ENCODE measurements at places on chromosomes 3 and 15.
A peak's percentile ranks its signal among the peaks of the same experiment; 100 is the strongest.

DNA sequence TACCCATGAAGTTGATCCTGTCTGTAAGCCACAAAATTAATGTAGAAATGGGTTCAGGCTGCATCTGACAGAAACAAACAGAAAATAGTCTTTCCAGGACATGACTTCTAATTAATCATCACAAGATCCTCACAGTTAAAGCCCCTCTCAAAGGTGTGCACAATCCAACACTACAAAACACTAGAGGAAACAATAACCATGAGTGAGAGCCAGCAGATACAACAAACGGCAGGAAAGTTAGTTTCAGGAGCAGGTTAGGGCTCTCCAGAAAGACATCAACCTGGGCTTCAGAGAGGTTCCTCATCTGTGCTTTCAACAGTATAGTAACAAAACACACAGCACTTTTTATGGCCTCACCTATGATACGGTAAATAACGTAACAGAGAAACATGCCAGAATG, 42.8 kb downstream of the DPH3 start:
- no peak for DNase-seq

DNA sequence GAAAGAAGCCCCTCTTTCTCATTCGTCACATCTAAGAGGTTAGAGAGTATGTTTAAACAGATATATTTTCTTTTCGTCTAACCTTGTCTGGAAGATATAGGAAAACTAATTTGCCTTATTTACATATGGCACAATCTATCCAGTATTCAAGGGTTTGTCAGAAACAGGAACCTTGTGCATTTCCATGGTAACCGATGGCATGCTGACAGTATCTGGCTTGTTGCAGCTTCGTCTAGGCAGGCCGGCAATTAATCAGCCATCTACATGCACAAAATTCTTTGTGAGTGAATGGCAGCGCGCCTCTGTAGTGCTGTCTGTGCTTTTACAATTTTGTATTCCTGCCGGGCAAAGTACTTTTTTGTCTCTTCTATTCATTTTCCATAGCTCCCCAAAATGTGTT, 294.0 kb upstream of the SOX2 start:
- DNase-seq: no peak

GRCh38 chr3:99972380-99973104, 141.8 kb downstream of the FILIP1L start:
- no peak for DNase-seq

DNA sequence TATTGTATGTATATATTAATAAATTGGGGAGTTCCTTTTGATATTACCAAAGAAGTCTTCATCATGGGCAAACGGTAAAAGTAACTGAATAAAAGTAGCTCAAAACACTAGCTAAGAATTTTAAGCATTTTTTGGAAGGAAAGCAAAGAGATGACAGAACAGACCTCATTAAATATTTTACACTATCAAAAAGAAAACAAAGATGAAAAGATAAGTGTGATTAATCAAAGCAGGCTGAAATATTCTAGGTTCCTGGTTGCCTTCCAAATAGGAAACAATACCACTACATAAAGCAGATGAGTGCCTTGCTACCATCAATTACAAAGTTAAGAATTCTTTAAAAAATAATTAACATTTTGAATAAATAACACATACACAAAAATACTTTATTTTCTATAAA, 3.6 kb downstream of the NKIRAS1 start:
- DNase-seq: no peak

DNA sequence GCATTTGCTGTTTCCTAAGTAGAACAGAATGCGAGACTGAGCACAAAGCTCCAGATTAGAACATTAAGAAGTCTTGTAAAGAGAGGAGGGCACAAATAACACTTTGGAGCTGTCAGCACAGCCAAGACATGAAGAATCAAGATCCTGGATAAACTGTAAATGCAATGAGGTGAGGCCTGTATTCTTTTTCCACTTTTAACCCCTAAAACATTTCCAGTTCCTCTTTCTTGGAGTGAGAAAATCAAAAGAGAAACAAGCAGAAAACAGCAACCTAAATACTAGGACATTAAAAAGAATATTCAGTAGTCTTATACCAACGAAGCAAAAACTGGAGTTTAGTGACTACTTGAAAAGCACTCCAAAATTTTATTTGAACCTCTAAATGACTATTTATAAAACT, 204.3 kb downstream of the ZBTB20 start:
- DNase-seq: no peak

GRCh38 chr3:179969525-179969924, 67.2 kb downstream of the PEX5L start:
- peak; percentile 88 for DNase-seq

- DNase-seq: no peak
These were observed 58.4 kb downstream of the IQSEC1 start for GRCh38 chr3:13014755-13015285.

GRCh38 chr3:42053476-42053875, 37.7 kb upstream of the TRAK1 start:
- no peak for DNase-seq

DNA sequence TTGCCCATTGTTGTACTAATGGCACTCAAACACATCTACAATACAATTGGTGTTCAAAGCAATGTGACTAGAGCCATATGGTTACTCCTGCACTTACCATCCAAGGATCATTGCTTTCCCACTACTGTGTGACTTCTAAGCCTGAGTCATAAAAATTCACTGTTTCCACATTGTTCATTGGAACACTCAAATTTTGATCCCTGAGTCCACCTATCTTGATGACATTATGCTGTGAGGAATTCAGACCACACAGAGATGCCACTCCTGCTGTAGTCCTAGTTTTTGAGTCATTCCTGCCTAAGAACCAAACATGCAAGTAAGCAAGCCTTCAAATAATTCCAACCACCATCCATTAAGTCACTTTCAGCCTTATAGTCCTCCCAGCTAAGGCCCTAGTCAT, 176.2 kb downstream of the EFHB start:
- no peak for DNase-seq

DNA sequence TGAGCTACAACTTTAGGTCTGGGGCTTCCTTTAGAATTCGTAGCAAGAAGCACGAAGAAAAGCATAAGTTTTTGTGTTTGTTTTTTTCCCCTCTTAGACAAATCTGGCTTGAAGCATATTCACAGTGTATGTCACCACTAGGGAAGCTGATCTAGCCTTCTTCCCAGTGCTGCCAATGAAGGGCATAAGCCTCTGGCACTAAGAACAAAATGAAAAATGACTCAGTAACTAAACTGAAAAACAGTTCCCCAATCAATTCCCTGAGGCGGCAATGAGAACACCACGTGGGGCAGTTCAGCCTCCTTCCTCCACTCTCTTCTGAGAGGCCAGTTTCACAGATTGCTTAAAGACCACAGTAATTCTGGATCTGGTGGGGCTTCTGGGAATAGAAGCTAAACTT, 338.1 kb downstream of the GAP43 start:
- no peak for DNase-seq

DNA sequence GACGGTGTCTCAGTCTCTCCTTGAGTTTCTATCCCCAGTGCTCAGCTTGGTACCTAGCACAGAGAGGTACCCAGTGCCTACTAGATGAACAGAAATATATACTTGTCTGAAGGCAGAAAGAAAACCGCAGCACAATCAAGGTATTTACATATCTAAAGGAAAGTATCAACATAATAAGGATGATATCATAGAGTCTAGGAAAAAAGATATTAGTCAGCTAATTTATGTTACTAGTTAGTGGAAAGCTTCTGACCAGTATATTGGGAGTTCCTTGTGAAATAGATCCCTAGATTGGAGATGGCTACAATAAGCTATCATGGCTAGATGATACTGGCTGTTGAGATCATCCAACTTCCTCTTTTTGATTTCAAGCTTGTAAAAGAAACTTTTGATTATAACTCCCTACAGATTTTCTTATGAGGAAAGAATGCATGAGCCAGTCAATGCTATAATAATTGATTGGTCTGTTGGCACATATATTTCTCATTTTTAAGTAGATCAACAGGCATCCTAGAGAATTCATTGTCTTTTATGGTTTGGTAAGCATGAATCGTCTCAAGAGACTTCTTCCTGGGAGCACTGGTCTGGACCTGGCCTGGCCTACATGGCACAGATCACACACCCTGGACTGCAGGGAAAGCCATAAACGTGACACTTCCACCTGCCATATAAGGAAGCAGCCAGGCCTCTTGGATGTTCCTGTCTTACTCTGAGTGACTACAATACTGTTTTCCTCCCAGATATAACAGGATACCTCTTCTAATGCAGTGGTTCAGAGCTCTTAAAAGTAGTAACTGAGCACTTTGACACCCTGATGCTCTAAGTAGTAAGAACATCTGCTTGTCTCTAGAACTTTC, 60.7 kb downstream of the IMPG2 start:
- no peak for DNase-seq

DNA sequence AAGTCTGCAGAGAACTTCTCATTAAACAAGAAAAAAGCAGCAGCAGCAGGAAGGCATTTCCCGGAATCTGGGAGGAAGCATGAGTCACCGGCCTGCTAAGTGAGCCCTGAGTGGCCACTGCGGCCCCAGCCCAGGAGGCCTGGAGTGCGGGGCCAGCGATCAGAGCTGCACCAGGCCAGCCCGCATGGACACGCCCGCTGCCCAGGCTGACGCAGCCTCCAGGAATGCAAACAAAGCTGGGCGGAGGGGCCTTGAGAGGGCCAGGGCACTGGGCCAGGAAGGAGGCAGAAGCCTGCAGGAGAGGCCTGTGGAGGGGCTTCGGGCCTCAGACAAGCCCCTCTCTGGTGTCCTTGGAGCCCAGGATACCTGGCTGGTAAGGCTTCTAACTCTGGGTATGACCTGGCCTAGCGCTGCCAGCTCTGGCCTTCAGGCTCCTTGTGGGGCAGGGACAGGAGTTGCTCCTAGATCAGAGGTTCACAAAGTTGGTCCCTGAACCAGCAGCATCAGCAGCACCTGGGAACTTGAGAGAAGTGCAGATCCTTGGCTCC, 101.2 kb downstream of the SMAD6 start:
- peak; percentile 100 for DNase-seq

DNA sequence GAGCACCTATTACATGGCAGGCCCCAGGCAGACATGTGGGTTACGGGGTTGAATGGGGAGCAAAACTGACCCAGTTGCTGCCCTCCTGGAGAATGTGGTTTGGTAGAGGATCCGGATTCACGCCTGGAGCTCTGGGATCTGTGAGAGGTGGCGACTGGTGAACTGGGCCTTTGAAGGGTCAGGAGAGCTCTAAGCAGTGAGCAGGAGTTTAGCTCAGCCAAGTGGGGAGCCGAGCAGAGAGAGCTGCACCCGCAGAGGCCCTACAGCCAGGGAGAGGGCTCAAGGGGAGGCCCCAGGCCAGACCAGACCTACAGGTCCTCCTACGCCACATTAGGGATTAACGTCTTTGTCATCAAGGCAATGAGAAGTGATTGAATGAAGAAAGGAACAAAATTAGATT, 179.8 kb upstream of the TLE3 start:
- no peak for DNase-seq

DNA sequence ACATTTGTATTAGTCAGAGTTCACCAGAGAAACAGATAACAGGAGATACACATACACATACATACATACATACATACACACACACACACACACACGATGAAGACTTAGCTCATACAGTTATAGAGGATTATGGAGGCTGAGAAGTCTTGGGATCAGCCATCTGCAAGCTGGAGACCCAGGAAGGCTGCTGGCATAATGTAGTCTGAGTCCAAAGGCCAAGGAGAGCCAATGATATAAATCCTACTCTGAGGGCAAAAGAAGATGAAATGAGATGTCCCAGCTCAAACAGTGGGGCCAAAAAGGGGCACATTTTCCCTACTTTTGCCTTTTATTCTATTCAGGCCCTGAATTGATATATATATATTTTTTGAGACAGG, 6.4 kb upstream of the TTC14 start:
- DNase-seq: no peak

- DNase-seq: no peak
These were observed 10.0 kb upstream of the MANF start for GRCh38 chr3:51375136-51375535.

DNA sequence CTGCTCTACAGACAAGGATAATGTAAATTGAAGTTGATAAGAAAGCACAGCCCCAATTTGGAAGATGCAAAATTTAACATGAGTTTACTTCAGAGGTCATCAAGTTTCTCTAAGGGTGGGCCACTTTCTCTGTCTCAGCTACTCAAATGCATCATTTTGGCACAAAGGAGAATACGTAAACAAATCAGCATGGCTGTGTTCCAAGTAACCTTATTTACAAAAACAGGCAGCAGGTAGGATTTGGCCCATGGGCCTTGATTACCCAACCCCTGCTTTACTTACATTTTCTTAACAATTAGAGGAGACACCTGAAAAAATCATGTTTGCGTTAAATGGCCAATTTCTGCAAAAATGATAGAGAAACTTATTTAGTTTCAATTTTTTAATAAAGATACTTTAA, 181.7 kb downstream of the GBE1 start:
- no peak for DNase-seq

DNA sequence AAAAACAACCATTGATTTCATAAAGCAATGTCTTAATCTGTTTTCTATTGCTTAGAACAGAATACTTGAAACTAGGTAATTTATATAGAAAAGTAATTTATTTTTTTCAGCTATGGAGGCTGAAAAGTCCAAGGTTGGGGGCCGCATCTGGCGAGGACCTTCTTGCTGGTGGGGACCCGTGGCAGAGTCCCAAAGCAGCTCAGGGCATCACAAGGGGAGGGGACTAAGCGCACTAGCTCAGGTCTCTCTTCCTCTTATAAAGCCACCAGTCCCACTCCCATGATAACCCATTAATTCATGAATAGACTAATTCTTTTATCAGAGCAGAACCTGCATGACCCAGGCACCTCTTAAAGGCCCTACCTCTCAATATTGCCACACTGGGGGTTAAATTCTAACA, 87.2 kb upstream of the KLF13 start:
- no peak for DNase-seq

DNA sequence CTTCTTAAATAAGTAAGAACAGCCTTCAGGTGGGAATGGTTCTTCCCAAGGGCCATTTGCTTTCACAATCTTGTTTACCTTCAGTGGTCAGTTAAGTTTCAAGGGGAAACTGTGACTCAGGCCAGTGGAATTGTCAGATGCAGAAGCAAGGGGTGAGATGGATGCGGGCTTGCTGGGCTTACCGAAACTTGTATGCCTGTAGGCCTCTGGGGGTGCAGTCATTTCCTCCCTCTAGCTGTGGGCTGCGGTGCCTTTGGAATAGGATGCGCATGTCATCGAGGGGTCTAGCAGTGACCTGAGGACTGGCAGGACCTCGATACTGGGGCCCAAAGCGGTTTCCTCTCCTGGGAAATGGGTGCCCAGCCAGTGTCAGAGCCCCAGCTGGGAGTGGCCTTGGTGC, 121.6 kb downstream of the EEFSEC start:
- peak; percentile 92 for DNase-seq
